ENCODE measurements at places on chromosomes 3 and 15. TPM values are rescaled to one million over a fixed set of nuclear protein-coding genes. Genes with fewer than 3 reads are reported as not detected.

Gene ACTC1
- total RNA-seq, result 0.25 TPM

Gene SCN11A
- 0.25 TPM for total RNA-seq

Gene TM6SF1
- 27.3 TPM for total RNA-seq

Gene HHLA2
- total RNA-seq, result not detected

Gene GOLGA8T
- total RNA-seq, result 0.49 TPM

Gene NR2F2
- total RNA-seq, result 4.4 TPM

Gene PYDC2
- not detected for total RNA-seq

Gene SUSD5
- 1.7 TPM for total RNA-seq

Gene CADM2
- 63.7 TPM for total RNA-seq

Gene GABRR3
- under 0.01 TPM for total RNA-seq

Gene ASB14
- total RNA-seq, result not detected

Gene CLDN11
- 14.5 TPM for total RNA-seq

Gene UBXN7
- 54.1 TPM for total RNA-seq

Gene PTH1R
- 0.98 TPM for total RNA-seq

Gene CFAP20DC
- total RNA-seq, result 1.2 TPM

Gene VEPH1
- 14.3 TPM for total RNA-seq

Gene CACNA2D3
- total RNA-seq, result 23.4 TPM
